ENCODE measurements at places on chromosomes 1 and 21.

DNA sequence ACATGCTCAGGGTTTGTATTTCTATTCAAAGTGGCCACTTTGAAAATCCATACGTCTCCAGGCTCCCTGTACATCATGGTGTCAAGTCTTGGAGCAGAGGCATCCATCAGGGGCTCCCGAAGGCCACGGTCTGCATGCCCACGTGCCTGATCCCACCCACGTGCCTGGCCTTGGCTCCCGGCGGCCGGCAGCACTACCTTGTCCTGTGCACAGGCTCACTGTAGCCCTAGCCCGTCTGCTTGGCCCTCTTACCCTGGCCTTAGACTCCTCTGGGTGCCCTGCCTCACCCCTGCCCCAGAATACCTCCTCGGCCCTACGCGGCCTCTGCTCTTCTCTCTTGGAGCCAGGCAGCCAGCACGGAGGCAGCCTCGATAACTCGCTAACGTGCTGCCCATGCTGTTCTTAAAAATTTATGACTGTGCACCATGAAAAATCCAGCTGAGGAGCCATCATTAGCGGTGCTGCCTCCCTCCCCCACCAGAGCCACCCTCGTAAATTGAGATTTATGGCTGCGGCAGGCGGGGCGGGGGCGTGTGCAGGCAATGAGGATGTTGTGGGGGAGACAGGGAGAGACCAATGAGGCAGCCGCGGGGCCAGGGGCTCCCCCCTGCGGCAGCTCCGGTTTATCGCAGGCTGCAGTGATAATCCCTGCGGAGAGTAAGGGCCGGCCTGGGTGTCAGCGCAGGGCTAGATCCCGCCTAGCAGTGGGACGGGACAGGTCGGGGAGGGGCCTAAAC, 24.6 kb downstream of the DMAP1 start:
- no peak for DNase-seq

GRCh38 chr21:37452227-37452626, 85.7 kb downstream of the DYRK1A start:
- DNase-seq, result peak; percentile 22

DNA sequence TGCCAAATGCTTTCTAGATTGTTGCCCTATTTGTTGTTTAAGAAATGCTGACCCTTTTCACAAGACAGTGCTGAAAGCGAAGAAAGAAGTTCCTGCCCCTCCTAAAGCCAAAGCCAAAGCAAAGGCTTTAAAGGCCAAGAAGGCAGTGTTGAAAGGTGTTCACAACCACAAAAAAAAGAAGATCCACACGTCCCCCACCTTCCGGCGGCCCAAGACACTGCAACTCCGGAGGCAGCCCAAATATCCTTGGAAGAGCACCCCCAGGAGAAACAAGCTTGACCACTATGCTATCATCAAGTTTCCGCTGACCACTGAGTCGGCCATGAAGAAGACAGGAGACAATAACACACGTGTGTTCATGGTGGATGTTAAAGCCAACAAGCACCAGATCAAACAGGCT, 55.7 kb downstream of the PSMG1 start:
- no peak for DNase-seq

DNA sequence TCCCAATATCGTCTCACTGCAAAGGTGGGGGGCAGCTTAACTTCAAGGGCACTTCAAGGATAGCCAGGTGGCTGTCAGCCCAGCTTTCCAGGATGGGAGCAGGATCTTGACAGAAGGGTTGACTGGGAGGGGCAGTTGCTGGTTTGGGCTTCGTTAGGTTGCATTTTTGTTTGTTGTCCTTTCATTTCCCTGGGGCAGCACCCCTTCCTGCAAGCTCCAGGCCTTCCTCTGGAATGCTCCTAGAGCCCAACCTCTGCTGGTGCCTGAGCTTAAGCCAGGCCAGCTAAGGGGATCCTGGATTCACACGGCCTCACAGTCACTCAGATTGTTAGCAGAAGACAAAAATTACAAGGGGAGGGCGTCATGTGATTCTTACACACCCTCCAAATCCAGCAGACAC, 4.1 kb upstream of the OLIG2 start:
- DNase-seq, result no peak

DNA sequence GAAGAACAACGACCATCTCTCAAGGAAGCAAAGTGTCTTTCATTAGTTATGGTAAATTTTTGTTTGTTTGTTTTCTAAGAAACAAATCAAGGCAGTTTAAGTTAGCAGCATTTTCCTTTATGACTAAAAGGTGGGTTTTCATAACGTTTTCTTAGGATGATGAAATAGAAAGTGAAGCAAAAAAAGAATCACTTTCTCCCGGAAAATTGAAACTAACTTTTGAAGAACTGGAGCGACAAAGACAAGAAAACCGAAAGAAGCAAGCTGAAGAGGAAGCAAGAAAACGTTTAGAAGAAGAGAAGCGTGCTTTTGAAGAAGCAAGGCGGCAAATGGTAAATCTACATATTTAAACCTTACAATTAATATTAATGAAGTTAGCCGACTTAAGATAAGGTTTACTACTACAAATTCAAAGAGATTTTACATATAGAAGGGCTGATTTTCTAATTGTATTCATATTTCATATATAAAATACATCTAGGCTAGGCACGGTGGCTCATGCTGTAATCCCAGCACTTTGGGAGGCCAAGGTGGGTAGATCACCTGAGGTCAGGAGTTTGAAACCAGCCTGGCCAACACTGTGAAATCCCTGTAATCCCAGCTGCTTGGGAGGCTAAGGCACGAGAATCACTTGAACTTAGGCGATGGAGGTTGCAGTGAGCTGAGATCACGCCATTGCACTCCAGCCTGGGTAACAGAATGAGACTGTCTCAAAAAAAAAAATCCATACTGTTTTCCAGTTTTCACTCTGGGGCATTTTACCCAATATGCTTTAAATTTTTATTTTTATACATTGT, 38.3 kb downstream of the NEXN start:
- DNase-seq, result no peak

GRCh38 chr1:204398197-204399125, 13.2 kb downstream of the PPP1R15B start:
- DNase-seq, result peak; percentile 95

- DNase-seq, result no peak
Measured at GRCh38 chr1:201488830-201489589, 17.9 kb downstream of the CSRP1 start.

- DNase-seq, result no peak
Measured at GRCh38 chr1:25700626-25701025, 84.0 kb downstream of the MAN1C1 start.

DNA sequence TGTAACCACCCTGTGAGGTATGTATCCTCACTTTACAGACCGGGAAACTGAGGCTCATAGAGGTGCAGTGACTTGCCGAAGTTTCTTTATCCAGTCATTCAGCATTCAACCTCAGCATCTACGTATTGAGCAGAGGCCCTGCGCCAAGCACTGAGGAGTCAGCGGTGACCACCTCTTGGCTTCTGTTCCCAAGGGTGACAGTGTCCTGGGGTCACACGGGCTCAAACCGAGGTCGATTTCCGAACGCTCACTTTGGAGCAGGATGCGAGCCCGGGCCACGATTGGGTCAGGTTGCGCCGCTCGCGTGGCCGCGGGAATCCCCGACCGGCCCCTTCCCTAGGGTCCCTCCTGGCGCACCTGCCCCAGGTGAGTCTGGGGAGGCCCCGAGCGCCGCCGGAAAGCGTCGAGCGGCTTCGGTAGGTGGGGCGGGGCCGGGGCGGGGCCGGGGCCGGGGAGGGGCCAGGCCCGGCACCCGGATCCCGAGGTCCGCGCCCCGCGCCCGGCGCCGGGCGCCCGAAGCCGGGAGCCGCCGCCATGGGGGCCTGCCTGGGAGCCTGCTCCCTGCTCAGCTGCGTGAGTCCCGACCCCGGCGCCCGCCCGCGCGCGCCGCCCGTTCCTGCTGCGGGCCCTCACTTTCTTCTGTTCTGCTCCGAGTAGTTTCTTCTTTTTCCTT, at the start of gene SERINC2:
SERINC2 (plus strand) TSS at position 482 of the 673 bp plus-strand sequence; CDS start at position 535, 53 bp downstream.
- peak; percentile 63 for DNase-seq

- DNase-seq, result no peak
Measured at GRCh38 chr21:34128124-34128523, 54.7 kb downstream of the MRPS6 start.

GRCh38 chr1:30757352-30758120, at the start of gene LAPTM5:
Gene LAPTM5 (minus strand): TSS chr1:30757774. CDS start chr1:30757745, 29 bp downstream.
- no peak for DNase-seq

GRCh38 chr1:10253755-10254154, 43.4 kb downstream of the KIF1B start:
- no peak for DNase-seq

- no peak for DNase-seq
Measured at GRCh38 chr1:34237151-34237815, 60.6 kb downstream of the C1orf94 start.

DNA sequence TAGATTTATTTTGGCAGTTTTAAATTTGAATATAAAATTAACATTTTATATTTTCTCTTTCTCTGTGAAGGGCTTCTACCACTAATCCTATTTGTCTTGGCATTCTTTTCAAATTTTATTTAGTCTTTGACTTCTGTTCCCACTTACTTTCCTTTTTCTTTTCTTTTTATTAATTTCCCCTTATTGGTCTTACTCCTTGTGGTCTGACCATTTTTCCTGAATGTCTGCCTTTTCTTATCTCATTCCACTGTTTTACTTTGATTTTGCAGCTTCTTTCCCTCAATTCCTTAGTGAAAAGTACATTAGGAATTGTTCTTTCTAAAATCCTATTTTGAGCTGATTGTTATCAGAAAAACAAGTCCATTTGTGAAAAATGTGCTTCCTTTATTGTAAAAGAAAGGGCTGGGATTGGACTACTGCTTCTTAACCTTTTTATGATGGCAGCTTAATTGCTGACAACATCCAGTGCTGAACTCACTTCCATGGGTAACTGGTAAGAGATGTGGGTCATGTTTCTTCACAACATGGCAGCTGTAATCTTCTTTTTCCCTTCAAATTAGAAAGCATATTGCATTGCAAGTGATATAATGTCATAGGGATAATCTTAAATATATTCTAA, 284.6 kb downstream of the DNM3 start:
- DNase-seq, result no peak

DNA sequence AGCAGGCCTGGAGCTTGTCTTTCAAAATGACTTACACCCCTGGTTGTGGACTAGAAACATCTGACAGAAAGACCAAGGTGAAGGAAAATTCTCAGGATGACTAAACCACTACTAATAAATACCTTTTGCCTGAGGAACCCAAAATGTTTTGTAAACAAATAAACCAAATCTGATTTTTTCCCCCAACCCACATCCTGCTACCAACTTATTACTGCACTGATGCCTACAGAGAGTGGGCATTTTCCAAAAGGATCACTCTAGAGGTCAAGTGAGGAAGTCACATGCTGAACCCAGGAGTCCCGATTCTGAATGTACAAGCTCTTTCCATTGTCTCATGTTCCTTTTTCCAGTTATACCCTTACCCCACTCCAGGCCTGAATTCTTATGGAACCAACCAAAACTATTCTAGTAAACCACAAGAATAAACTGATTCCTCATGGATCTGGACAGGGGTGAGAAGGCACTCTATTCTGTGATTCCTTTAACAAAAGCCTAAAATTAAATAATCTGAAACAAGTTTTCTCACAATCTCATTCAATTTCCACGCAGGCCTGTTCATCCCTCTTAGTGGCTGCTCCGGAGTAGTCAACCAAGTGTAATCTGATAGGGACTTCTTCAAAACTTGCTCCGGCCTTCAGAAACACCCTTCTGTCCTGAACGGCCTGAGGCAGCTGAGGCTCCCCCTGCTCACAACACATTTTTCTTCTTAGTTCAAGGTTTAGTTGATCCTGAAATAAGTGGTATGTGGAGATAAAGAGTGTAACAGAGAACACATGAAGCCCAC, 1.4 kb downstream of the PI4KB start:
- no peak for DNase-seq

DNA sequence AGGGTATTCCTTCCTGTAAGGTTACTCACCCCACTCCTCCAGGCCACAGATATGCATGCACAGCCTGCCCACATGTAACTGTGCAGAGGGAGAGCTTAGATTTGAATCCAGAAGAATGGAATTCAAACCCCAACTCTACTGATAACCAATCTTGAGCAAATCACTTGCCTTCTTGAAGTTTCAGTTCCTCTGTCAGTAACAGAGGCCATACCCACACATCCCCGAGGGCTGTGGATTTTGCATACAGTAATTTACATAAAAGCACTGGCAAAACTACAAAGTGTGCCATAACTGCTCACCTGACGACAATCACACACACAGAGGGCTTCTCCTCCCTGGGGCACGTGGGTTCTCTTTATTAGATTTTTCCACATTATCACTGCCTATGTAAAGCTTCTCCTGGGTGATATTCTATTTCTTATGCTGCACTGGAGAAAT, 18.6 kb downstream of the CD247 start:
- no peak for DNase-seq

- no peak for DNase-seq
Measured at GRCh38 chr1:195899762-195900352, 708.4 kb downstream of the KCNT2 start.

- peak; percentile 50 for DNase-seq
Measured at GRCh38 chr1:157490467-157491165, 61.7 kb downstream of the FCRL5 start.

GRCh38 chr1:40986956-40987355, 7.5 kb downstream of the CTPS1 start:
- DNase-seq, result no peak

GRCh38 chr1:187041104-187041503, 212.4 kb downstream of the PLA2G4A start:
- no peak for DNase-seq

GRCh38 chr1:81032374-81032773, 768.4 kb upstream of the ADGRL2 start:
- no peak for DNase-seq

- DNase-seq, result no peak
Measured at GRCh38 chr1:112250892-112251291, 145.1 kb upstream of the CTTNBP2NL start.

GRCh38 chr1:3183813-3184212, 114.8 kb downstream of the PRDM16 start:
- no peak for DNase-seq

DNA sequence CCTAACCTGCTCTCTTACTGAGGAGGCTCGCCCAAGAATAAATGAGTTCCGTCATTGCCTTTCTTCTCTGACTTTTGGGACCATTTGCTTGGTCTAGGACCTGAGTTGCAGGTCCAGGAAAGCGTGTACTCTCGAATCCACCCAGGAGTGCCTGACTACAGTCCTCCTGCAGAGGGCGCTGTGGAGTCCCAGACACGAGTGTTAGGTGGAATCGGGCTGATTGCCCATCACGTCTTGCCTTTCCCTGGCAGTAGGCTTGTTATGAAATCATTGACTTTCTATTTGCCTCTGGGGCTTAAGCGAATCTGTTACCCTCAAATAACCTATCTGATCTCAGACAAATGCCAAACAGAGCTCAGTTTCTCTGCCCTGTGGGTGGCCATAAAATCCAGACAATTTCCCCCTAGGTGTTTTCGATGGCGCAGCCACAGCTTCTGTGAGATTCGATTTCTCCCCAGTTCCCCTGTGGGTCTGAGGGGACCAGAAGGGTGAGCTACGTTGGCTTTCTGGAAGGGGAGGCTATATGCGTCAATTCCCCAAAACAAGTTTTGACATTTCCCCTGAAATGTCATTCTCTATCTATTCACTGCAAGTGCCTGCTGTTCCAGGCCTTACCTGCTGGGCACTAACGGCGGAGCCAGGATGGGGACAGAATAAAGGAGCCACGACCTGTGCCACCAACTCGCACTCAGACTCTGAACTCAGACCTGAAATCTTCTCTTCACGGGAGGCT, at the start of gene IL20:
IL20 (plus strand) TSS at position 685 of the 733 bp plus-strand sequence. CDS start 230 bp downstream, outside the sequence.
- peak; percentile 45 for DNase-seq

- no peak for DNase-seq
Measured at GRCh38 chr1:26009796-26010447, 11.7 kb upstream of the EXTL1 start.
